Mesothelial cell of epicardium (in vitro differentiated cells): ENCODE measurements at places on chromosomes 12 and 14. TPM values are rescaled to one million over a fixed set of nuclear protein-coding genes. Genes with fewer than 3 reads are reported as not detected.

The CPNE6 gene
- total RNA-seq: not detected in 3 replicates

The DDX51 gene
- 31.4 to 34.0 TPM (median 32.5 TPM) in 3 replicates for total RNA-seq

The ERH gene
- total RNA-seq: 257 to 273 TPM (median 261 TPM) in 3 replicates

The CLEC7A gene
- total RNA-seq: 0.11 TPM in 1 of 3 replicates, not detected in the others

The BCL2L2 gene
- 27.1 to 30.1 TPM (median 27.9 TPM) in 3 replicates for total RNA-seq

The SLC38A2 gene
- total RNA-seq: 256 to 274 TPM (median 261 TPM) in 3 replicates

The SERPINA5 gene
- 0.16 to 0.44 TPM (median 0.29 TPM) in 3 replicates for total RNA-seq

The KRT81 gene
- 0.16 TPM in 1 of 3 replicates, not detected in the others for total RNA-seq

The ZNF385A gene
- total RNA-seq: 30.5 to 35.4 TPM (median 34.2 TPM) in 3 replicates

The TTC6 gene
- 2.7 to 3.5 TPM (median 2.8 TPM) in 3 replicates for total RNA-seq

- DNase-seq: no peak
Observed at GRCh38 chr14:24060984-24061913, 9.4 kb downstream of the CARMIL3 start.

GRCh38 chr14:105531088-105531893 is 4.9 kb downstream of the TMEM121 start:
- DNase-seq: no peak

- no peak for DNase-seq
Observed at GRCh38 chr12:53431187-53431586, 7.5 kb downstream of the AMHR2 start.

GRCh38 chr14:61737915-61738314 is 24.3 kb upstream of the SNAPC1 start:
- no peak for DNase-seq

- DNase-seq: no peak
Observed at GRCh38 chr12:90572778-90573177, 382.2 kb downstream of the CCER1 start.

GRCh38 chr12:32688786-32689185 is 9.7 kb downstream of the DNM1L start:
- DNase-seq: no peak

DNA sequence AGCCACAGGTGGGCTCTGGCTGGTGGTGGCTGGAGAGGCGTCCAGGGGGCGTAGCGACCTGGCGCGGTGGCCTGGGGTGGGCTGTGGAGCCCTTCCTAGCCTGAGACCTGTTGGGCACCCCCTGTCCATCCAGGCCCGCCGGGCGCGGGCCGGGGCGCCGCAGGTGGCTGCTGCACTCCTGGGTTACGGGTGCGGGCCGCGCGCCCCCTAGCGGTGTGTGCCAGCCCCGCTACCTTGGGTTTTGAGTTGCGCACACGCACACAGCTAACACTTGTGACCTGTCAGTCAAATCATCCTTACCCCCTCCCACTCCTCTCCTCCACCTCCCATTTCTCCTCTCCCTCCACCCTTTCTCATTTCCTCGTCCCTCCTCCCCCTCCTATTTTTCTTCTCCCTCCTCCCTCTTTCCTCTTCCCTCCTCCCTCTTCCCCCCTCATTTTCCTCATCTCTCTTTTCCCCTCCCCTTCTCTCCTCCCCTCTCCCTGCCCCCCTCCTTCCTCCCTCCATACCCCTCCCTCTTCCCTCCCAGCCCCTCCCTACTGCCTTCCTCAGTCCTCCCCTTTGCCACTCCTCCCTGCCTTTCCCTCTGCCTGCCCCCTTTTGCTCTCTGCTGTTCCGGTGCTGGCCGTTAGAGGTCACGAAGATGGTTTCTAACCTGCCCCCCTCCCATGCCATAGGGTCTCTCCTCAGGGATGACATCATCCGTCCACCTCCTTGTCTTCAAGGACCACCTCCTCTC is 2.3 kb downstream of the MEG3 start:
- DNase-seq: no peak

GRCh38 chr14:60922050-60922449 is 58.8 kb downstream of the TRMT5 start:
- DNase-seq: no peak

DNA sequence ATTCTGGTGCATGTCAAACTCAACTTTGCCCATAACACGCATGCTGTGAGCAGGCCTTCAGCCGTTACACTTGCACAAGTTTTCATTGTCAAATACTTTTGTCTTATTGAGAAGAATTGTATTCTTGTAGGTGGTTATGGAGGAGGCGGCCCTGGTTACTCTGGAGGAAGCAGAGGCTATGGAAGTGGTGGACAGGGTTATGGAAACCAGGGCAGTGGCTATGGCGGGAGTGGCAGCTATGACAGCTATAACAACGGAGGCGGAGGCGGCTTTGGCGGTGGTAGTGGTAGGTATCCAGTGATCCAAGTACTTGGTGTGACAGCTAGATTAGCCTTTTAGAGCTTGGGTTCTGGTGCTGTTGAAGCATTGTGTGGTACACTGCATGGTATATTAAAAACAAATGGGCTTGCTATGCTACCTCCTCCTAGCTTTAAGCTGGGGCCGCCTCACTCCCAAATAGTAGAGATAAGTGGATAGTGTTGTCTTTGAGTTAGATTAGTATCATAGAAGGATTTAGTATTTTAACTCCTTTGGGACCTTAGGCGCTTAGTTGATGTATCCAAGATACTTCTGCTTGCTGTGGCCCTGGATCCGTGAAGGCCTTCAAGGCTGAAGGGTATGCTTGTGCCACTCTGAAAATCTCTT is 2.5 kb downstream of the HNRNPA1 start:
- DNase-seq: no peak

- DNase-seq: no peak
Observed at GRCh38 chr14:104644656-104645378, 40.2 kb upstream of the TMEM179 start.

- DNase-seq: no peak
Observed at GRCh38 chr12:14283489-14284144, 81.9 kb upstream of the ATF7IP start.

DNA sequence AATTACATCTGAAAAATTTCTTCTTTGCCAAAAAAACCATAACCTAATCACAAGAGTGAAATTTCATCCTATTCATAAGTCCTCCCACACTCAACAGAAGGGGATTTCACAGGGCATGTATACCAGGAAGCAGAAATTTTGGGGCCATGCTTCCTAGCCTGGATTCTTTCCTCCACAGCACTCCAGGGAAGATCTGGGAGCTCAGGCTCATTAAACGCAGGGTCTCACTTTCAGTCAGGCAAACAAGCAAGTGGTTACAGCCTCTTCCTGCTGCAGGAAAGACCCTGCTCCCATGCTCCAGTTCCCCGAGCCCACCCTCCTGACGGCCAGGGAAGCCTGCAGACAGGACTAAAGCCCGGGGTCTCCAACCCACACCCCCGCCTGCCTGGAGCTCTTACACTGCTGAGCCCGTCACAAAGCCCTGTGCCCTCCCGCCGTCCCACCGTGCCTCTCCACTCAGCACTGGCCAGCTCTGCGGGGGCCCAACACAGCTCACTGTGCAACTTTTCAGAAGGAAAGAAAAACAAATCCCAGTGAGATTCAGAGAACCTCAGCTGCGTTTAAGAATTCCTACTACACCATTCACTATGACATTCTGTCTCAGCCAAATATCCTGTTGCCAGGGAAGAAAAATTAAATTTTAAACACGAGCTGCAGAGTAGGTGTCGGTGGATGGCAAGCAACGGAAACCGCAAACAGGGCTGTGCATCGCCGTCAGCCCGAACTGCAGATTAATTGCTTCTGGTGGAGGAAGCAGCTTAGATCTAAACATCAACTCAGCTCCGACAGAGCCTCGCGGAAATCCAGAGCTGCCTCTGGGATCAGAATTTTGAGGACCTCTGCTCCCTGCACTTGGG is 106.7 kb upstream of the SFSWAP start:
- DNase-seq: no peak

- no peak for DNase-seq
Observed at GRCh38 chr14:23529016-23529415, 22.5 kb downstream of the ZFHX2 start.
